ENCODE measurements at places on chromosomes 3 and 15.
A peak's percentile ranks its signal among the peaks of the same experiment; 100 is the strongest.

DNA sequence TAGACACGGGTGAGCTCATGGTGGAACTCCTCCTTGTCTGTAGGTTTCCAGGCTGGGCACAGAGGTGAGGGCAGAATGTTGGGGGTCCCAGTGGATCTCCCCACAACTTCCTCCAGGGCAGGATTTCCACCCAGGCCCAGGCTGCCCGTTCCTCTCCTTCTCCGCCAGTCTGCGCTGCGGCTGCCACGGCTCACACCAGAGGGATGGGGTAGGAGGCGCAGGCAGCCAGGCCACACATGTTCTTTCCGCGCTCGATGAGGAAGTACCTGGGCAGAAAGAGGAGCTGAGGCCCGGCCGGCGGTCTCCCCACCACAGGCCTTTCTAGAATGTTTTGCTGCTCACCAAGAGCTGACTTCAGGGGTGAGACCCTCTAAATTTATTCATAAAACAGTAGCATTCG lies 22.9 kb downstream of the CTSH start:
- no peak for DNase-seq

DNA sequence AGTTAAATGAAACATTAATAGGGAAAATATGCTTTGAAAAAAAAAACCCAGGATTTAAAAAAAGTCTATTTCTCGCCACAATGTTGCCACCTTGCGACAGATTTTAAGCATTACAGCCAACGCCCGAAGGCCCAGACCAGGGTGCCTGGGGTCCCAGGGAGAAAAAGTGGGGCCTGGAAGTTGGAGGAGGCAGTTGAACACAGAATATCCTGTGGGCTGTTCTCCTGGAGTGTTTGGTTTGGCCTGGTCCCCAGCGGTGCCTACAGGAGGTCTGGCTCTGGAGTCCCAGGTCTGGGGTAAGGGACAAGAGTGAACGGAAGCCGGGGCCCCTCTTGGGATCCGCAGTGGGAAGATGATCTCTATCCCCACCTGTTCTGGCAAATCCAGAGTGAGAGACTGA lies 3.4 kb downstream of the RNU6-1 start:
- peak; percentile 43 for DNase-seq

- DNase-seq: no peak
Measured at GRCh38 chr3:50617096-50617791, at the start of gene MAPKAPK3. Gene MAPKAPK3 (plus strand): TSS chr3:50617151. CDS start chr3:50617566, 415 bp downstream.

- DNase-seq: no peak
Measured at GRCh38 chr3:98884675-98885371, 16.7 kb downstream of the DCBLD2 start.

- DNase-seq: no peak
Measured at GRCh38 chr3:171189394-171190080, 163.0 kb upstream of the SLC2A2 start.

- no peak for DNase-seq
Measured at GRCh38 chr15:31062310-31062847, 39.1 kb downstream of the TRPM1 start.

- no peak for DNase-seq
Measured at GRCh38 chr3:10251006-10251405, 2.7 kb downstream of the TATDN2 start.

DNA sequence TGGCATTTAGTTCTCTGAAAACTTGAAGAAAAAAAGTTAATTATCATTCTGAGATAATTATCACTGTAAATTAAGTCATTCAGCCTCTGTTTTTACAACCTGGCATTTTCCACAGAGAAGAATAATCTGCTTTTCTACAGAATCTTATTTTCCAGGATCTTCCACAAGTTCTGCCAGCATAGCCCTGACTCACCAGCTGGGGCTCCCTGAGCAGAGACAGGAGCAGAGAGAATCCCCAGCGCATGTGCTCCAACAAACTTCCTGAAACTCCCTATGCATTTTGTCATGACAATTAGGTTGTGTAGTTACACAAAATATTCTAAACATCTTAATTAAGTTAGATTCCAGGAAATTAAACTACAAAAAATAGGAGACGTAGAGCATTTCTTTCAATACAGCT lies 32.1 kb upstream of the TMEM207 start:
- DNase-seq: no peak

All from activated T-cell treated with anti-CD3 and anti-CD28 coated beads for 24 hours (primary cell).